ENCODE measurements at places on chromosomes 11 and 22. TPM values are rescaled to one million over a fixed set of nuclear protein-coding genes. Genes with fewer than 3 reads are reported as not detected.

SMC1B gene
- total RNA-seq, result 3.2 TPM

DNA sequence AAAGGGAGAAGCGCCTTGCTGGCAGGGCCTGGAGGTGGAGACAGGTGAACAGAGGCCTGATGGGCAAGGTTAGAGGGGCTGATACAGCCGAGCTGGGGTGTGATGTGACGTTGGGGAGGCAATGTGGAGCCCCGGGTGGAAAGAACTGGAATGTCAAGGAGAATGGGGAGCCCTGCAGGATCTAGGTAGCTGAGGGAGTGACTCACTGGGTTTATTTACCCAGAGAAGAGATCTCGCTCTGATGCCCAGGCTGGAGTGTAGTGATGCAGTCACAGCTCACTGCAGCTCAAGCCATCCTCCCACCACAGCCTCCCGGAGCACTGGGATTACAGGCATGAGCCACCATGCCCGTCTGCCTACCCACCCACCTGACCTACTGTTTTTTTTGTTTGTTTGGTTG is 1.9 kb upstream of the CYB5R3 start:
- H3K27ac ChIP-seq, result no peak overlapping the region
- H3K27me3 ChIP-seq, result no peaks in the 10 kb centered on the region
- H3K4me3 ChIP-seq, result peak overlapping the region; percentile 20

DNA sequence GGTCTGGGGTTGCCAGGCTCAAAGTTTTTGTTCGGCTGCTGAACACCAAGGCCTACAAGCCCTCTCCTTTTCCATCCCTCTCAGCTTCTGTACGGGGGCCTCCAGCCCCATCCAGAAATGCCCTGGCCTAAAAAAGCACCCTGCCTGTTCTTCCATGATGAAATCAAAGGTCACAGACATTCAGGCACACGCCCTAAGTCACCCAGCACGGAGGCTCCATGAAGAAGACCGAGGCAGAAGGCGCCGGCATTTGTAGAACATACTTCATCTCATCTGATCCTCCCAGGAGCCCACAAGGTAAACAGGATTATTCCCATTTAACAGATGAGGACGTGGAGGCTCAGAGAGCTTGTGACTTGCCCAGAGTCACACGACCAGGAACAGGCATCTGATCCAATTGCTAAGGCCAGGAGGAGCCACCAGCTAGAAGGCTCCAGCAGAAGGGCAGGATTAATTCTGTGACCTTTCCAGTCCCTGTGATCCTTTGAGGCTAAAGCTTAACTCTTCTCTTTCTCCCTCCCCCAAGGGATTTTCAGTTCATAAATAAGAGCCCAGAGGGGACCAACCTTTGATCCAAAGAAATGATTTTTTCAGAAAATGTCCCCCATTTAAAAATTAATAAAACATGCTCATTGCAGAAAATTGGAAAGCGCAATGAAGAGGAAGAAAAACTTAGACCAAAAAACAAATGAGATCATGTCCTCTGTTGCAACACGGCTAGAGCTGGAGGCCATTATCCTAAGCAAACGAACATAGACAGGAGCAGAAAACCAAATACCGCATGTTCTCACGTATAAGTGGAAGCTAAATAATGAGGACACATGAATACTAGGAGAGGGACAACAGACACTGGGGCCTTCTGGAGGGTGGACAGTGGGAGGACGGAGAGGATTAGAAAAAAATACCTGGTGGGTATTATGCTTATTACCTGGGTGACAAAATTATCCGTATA is 38.7 kb downstream of the CYTH4 start:
- no peak for DNase-seq
- peaks cover 10% of the 10 kb centered on the region for H3K4me1 ChIP-seq
- H3K4me3 ChIP-seq, result no peak overlapping the region
- peak overlapping the region; percentile 29 for H3K27ac ChIP-seq
- peaks cover 19% of the 10 kb centered on the region for H3K27me3 ChIP-seq

- no peaks in the 10 kb centered on the region for H3K4me1 ChIP-seq
- peaks cover 5% of the 10 kb centered on the region for H3K36me3 ChIP-seq
- no peak for DNase-seq
- H3K27me3 ChIP-seq, result no peaks in the 10 kb centered on the region
- H3K27ac ChIP-seq, result no peak overlapping the region
- no peak overlapping the region for H3K4me3 ChIP-seq
Measured at GRCh38 chr11:12253843-12254281, 123.5 kb upstream of the PARVA start.

- H3K4me3 ChIP-seq, result no peak overlapping the region
- no peaks in the 10 kb centered on the region for H3K36me3 ChIP-seq
- H3K27me3 ChIP-seq, result peaks cover 15% of the 10 kb centered on the region
- no peak for DNase-seq
Measured at GRCh38 chr22:26393929-26394328, 35.1 kb upstream of the ASPHD2 start.

DNA sequence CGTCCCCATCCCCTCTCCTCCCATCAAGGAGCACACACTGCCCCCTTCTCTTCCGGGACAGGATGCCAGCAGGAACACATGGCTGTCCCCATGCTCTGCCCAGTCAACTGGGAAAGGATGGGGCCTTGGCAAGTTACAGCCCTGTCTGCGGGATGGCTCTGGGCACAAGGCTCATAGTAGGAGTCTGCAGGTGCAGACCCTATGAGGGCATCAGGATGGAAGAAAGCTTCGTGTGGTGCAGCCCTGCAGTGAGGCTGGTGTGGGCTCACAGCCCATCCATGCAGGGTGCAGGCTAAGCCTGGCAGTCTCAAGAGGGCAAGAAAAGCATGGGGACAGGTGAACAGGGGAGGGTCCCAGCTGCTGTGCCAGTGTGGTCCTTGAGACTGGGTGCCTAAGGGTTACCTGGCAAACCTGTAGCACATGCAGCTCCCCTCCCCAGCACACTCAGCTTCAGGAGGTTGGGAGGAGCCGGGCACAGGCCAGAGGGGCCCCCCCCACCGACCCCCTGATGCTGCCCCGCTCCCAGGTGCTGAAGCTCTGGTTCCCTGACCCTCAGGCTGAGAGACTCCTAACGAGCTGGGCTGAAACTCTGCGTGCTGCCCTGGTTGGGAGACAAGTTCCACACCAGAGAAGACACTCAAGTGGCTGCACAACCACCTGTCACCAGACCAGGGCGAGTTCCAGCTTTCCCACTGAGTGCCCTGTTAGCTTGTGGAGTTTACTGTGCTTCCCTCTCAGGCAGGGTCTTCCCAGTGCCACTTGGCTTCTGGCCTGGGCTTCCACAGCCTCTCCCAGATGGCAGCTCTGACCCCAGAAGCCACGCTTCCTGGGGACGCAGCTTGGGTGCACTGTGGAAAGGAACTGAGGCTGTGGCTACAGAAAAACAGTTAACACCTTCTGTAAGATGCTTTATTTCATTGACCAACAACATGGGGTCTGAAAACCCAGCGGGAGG is 3.3 kb upstream of the SCARF2 start:
- H3K4me1 ChIP-seq, result peaks cover 9% of the 10 kb centered on the region
- no peak overlapping the region for H3K4me3 ChIP-seq
- no peak overlapping the region for H3K27ac ChIP-seq
- peaks cover 2% of the 10 kb centered on the region for H3K36me3 ChIP-seq
- no peak for DNase-seq

- peaks cover 49% of the 10 kb centered on the region for H3K4me1 ChIP-seq
- peaks cover 5% of the 10 kb centered on the region for H3K27me3 ChIP-seq
- peak; percentile 66 for DNase-seq
- peak overlapping the region; percentile 90 for H3K27ac ChIP-seq
Measured at GRCh38 chr11:70270877-70271648, 573 bp downstream of the PPFIA1 start.

DNA sequence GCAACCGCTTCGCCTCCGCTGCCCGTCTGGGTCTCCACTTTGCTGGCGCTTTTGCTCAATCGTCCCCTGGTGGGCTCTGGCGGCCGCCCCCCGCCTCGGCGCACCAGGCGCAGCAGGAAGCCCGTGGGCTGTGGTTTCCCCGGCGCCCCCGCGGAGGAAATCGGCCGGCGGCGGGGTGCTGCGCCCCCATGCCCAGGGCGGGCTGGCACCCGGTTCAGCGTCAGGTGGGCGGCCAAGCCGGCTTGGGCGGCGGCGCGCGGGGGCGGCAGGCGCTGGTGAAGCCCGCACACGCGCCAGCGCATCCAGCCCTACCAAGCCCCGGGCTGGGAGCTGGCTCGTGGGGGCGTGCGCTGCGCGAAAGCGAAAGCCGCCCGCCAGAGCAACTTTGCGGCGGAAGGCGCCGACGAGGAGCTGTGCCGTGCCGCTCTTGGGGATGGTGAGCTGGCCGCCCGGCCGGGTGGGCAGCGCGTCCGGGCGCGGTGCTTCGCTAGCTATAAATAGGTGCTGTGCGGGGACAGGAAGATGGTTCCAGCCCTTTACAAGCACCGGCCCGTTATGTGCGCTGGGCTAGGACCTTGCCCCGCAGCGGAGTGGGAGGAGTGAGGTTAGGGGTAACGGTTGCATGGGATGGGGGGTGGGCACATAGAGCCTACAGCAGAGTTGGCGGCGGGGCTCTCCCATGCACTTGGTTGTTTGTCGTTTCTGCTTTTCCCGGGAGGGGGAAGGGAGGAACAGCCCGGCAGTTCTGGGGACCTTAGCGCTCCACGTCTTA is 25.0 kb upstream of the SUSD2 start:
- H3K27ac ChIP-seq, result peak overlapping the region; percentile 51
- peak overlapping the region; percentile 91 for H3K4me3 ChIP-seq
- peaks cover 63% of the 10 kb centered on the region for H3K4me1 ChIP-seq
- no peaks in the 10 kb centered on the region for H3K36me3 ChIP-seq
- peak; percentile 74 for DNase-seq

DNA sequence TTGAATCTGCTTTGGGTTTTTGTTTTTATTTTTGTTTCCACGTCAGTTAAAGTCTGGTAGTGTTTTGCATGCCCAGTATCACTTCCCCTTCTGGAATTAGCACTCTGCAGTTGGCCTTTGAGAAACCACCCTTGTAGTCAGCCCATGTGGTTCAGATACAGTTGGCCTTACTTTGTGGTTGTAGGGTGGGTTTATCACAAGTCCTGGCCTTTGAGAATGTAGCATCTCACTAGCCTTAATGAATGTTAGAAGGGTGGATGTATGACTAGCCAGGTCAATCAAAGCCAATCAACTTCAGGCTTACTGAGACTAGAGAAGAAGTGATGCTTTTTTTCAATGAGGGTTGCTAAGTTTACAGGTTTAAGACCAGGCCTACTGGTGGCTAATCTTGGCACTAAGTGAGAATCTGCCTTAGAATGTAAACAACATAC is 19.8 kb downstream of the ARL14EP start:
- no peak overlapping the region for H3K4me3 ChIP-seq
- no peak for DNase-seq

CCDC90B gene
- 43.2 TPM for total RNA-seq

CD248 gene
- 3.0 TPM for total RNA-seq

NRIP3 gene
- 3.1 TPM for total RNA-seq

PHLDA2 gene
- total RNA-seq, result 12.3 TPM

PHLDB1 gene
- 3.8 TPM for total RNA-seq

GRCh38 chr11:130671801-130672700 is 223.6 kb downstream of the ADAMTS15 start:
- H3K4me3 ChIP-seq, result no peak overlapping the region
- no peaks in the 10 kb centered on the region for H3K36me3 ChIP-seq
- H3K27me3 ChIP-seq, result no peaks in the 10 kb centered on the region

TSPAN32 gene
- 8.6 TPM for total RNA-seq

FAM180B gene
- 0.16 TPM for total RNA-seq

- peaks cover 72% of the 10 kb centered on the region for H3K4me1 ChIP-seq
- no peak for DNase-seq
- peaks cover 9% of the 10 kb centered on the region for H3K36me3 ChIP-seq
- peak overlapping the region; percentile 23 for H3K27ac ChIP-seq
- H3K27me3 ChIP-seq, result no peaks in the 10 kb centered on the region
- peak overlapping the region; percentile 7 for H3K4me3 ChIP-seq
Measured at GRCh38 chr11:108218455-108218854, 4.0 kb downstream of the NPAT start.

POTEH gene
- not detected for total RNA-seq

DNA sequence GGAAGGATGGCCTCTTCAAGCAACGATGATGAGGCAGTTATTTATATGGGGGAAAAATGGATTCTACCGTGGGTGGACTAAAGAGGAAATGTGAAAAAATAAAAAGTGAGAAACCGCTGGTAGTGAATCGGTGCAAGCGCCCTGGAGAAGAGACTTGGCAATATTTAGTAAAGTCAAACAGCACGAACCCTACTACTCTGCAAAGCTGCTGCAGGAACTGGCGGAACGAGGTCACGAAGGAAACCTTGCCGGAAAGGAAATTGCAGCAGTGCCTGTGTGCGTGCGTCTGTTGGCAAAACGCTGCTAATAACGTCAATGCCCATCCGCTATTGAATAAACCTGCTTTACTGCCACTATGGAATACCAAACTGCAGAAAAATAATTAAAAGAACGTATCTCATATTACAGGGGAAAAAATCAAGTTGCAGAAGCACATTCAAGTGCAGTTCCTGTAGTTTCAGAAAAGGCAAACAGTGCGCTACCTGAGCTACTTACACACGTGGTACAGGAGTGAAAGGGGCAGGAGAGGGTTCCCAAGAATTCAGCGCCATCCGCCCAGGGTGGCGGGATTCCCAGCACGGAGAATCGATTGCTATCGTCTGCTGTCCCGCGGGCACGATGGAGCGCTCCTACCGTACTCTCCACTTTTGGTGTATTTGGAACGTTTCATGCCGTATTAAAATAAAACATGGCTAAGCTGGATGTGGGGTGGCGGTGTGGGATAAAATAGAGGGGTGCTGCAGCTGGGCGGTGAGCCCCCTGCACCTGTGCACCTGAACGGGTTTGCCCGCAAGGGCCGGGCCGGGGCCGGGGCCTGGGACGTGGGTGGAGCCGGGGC is 585 bp upstream of the NADSYN1 start:
- H3K4me1 ChIP-seq, result peaks cover 53% of the 10 kb centered on the region
- no peaks in the 10 kb centered on the region for H3K27me3 ChIP-seq
- peak overlapping the region; percentile 87 for H3K27ac ChIP-seq
- peaks cover 12% of the 10 kb centered on the region for H3K36me3 ChIP-seq
- peak overlapping the region; percentile 85 for H3K4me3 ChIP-seq
- peak; percentile 54 for DNase-seq

DNA sequence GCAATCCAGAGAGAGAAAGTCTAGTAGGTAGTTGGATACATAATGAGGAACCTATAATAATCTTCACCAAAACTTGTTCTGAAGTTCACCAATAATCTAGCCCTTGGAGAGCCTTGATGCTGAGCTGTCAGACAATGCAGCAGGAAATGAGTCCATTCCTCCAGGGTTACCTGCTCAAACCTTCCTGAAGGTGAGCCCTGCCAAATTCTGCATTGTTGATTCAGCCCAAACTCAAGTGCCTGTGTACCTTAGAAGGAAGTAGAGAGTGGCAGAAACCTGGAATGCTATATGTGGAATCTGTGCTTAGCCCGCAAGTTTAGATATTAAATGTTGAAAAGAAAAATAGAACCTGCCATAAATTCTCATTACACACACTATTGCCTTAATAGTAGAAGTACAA is 77.4 kb upstream of the SPON1 start:
- peaks cover 13% of the 10 kb centered on the region for H3K4me1 ChIP-seq
- no peaks in the 10 kb centered on the region for H3K27me3 ChIP-seq
- H3K4me3 ChIP-seq, result no peak overlapping the region
- H3K36me3 ChIP-seq, result peaks cover 5% of the 10 kb centered on the region

- no peaks in the 10 kb centered on the region for H3K4me1 ChIP-seq
- H3K27ac ChIP-seq, result no peak overlapping the region
- H3K4me3 ChIP-seq, result no peak overlapping the region
- no peaks in the 10 kb centered on the region for H3K36me3 ChIP-seq
- H3K27me3 ChIP-seq, result peaks cover 29% of the 10 kb centered on the region
Measured at GRCh38 chr11:12890476-12890875, 118.6 kb upstream of the RASSF10 start.

TSSK2 gene
- not detected for total RNA-seq

Measured in activated T-cell treated with anti-CD3 and anti-CD28 coated beads, Interleukin-2, amount 50 U/mL, for 72 hours (primary cell).